ENCODE measurements at places on chromosomes 3 and 15. TPM values are rescaled to one million over a fixed set of nuclear protein-coding genes. Genes with fewer than 3 reads are reported as not detected.

The CP gene
- total RNA-seq, result not detected

The TM4SF4 gene
- not detected for total RNA-seq

The ADGRG7 gene
- not detected for total RNA-seq

The SEMA7A gene
- 2.7 TPM for total RNA-seq

The CCDC54 gene
- total RNA-seq, result not detected

The GADL1 gene
- not detected for total RNA-seq

The KLHL40 gene
- not detected for total RNA-seq

GRCh38 chr15:60006873-60007272 lies 2.8 kb downstream of the FOXB1 start:
- H3K4me3 ChIP-seq, result peak overlapping the region; percentile 91
- peaks cover 53% of the 10 kb centered on the region for H3K4me1 ChIP-seq
- H3K27ac ChIP-seq, result peak overlapping the region; percentile 93
- H3K36me3 ChIP-seq, result peaks cover 10% of the 10 kb centered on the region
- H3K27me3 ChIP-seq, result peaks cover 89% of the 10 kb centered on the region

- H3K4me1 ChIP-seq, result peaks cover 13% of the 10 kb centered on the region
- no peaks in the 10 kb centered on the region for H3K27me3 ChIP-seq
- DNase-seq, result peak; percentile 42
- no peaks in the 10 kb centered on the region for H3K36me3 ChIP-seq
Measured at GRCh38 chr3:141454906-141455602, 31.8 kb upstream of the RASA2 start.

DNA sequence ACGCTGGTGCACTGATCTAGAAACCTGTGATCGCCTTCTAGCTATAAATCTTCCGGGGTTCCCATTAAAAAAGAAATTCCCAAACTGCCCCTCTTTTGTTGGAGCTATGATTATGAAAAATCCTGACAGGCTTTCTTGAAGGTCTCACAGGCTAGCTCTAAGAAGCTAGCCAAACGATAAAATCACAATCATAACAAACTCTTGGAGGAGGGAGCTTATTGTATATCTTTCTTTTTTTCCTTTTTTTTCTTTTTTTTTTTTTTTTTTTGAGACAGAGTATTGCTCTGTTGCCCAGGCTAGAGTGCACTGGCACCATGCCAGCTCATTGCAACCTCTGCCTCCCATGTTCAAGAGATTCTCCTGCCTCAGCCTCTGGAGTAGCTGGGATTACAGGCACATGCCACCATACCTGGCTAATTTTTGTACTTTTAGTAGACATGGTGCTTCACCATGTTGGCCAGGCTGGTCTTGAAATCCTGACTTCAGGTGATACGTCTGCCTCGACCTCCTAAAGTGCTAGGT lies 72.0 kb downstream of the MYO1E start:
- peaks cover 10% of the 10 kb centered on the region for H3K36me3 ChIP-seq
- peak overlapping the region; percentile 64 for H3K4me3 ChIP-seq
- peak overlapping the region; percentile 89 for H3K27ac ChIP-seq

- no peak for DNase-seq
- peaks cover 33% of the 10 kb centered on the region for H3K27me3 ChIP-seq
- H3K4me1 ChIP-seq, result no peaks in the 10 kb centered on the region
- no peaks in the 10 kb centered on the region for H3K36me3 ChIP-seq
- no peak overlapping the region for H3K4me3 ChIP-seq
Measured at GRCh38 chr15:57476533-57476975, 100.2 kb downstream of the CGNL1 start.

GRCh38 chr3:43747641-43748040 lies 56.9 kb downstream of the ABHD5 start:
- no peaks in the 10 kb centered on the region for H3K36me3 ChIP-seq
- DNase-seq, result no peak
- peaks cover 2% of the 10 kb centered on the region for H3K27me3 ChIP-seq
- no peak overlapping the region for H3K4me3 ChIP-seq

DNA sequence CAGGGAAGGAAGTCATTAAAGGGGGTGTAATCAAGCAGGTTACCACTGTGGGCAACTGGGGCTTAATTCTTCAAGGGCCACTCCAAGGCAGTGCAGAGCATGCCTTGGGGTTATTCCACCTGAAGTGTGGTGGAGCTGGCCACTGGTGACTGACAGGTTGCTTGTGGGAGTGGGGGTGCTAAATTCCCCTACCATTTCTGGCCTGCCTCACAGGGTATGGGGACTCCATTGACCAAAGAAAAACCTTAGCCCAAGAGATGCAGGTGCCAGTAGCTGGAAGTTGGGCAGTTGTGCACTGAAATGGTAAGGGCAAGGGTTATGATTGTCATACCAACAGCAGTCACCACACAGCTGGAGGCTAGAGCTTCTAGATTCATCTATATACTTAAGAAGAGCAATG lies 93.4 kb downstream of the ZNF621 start:
- no peak for DNase-seq
- peaks cover 46% of the 10 kb centered on the region for H3K27me3 ChIP-seq
